Kidney (tissue), 22 donors: ENCODE measurements at places on chromosomes 2 and 18. TPM values are rescaled to one million over a fixed set of nuclear protein-coding genes. Genes with fewer than 3 reads are reported as not detected.

The UGT1A8 gene
- not detected for total RNA-seq

The CRYBA2 gene
- not detected for total RNA-seq

The SERPINB12 gene
- not detected for total RNA-seq

The TUBA3E gene
- not detected for total RNA-seq

The ANKRD30BL gene
- not detected for total RNA-seq

The CNTNAP5 gene
- 0.50 TPM for total RNA-seq

The SESTD1 gene
- 93.5 TPM for total RNA-seq

The G6PC2 gene
- not detected for total RNA-seq

The GAREM2 gene
- 3.2 TPM for total RNA-seq

The NDUFB3 gene
- total RNA-seq: 101 TPM

The RUFY4 gene
- 0.69 TPM for total RNA-seq

The KCTD18 gene
- total RNA-seq: 12.6 TPM

The MC2R gene
- not detected for total RNA-seq

The SLC19A3 gene
- total RNA-seq: 4.4 TPM

The PRR30 gene
- total RNA-seq: not detected

The DPYSL5 gene
- not detected for total RNA-seq

The AMER3 gene
- total RNA-seq: not detected

The SERPINB7 gene
- 0.47 TPM for total RNA-seq

The LDAH gene
- total RNA-seq: 20.4 TPM

The MARCHF4 gene
- not detected for total RNA-seq

The SERPINB3 gene
- total RNA-seq: not detected

The SLC8A1 gene
- 33.9 TPM for total RNA-seq

The STAT4 gene
- total RNA-seq: 8.5 TPM

The PARD6G gene
- total RNA-seq: 1.9 TPM

The SALL3 gene
- 2.0 TPM for total RNA-seq

The EHD3 gene
- 9.5 TPM for total RNA-seq

The KLHL29 gene
- total RNA-seq: 10.5 TPM

The GORASP2 gene
- 70.4 TPM for total RNA-seq

The NPHP1 gene
- 11.8 TPM for total RNA-seq

The LONRF2 gene
- 6.3 TPM for total RNA-seq

The OTOS gene
- 4.6 TPM for total RNA-seq

The POTEJ gene
- total RNA-seq: not detected

The SRD5A2 gene
- total RNA-seq: 0.22 TPM

The KIF1A gene
- 0.54 TPM for total RNA-seq

The KCNK3 gene
- 8.1 TPM for total RNA-seq
